ENCODE measurements at places on chromosomes 11 and 22. TPM values are rescaled to one million over a fixed set of nuclear protein-coding genes. Genes with fewer than 3 reads are reported as not detected.
A peak's percentile ranks its signal among the peaks of the same experiment; 100 is the strongest.

Gene CREB3L1
- 0.30 TPM for total RNA-seq

Gene CDCA5
- total RNA-seq: 80.6 TPM

DNA sequence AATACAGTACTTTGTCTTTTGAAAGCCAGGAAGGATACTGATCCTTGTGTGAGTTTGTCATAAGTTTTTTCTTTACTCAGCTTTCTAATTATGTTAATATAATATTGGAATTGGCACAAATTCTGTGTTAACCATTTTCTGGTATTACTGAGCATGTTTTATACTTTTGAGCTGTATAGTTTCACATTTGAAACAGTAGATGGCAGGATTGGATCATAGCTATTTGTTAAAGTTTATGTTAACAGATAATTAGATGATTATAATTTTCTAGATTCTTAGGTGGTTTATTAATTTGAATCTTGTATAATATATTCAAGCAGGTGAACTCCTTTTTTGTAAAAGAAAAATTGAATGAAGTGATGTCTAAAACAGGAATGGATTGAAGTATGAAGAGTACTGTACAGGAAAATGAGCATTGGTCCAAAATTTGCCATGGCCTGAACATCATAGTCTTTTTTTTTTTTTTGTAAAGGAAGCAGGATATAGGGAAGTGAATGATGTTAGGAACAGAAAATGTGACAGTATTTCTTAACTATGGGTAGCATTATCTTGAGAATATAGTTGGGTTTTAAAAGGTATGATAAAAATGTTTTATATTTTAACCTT lies 102.0 kb downstream of the CYP2R1 start:
- peak; percentile 22 for DNase-seq

Gene ZPR1
- total RNA-seq: 33.3 TPM

DNA sequence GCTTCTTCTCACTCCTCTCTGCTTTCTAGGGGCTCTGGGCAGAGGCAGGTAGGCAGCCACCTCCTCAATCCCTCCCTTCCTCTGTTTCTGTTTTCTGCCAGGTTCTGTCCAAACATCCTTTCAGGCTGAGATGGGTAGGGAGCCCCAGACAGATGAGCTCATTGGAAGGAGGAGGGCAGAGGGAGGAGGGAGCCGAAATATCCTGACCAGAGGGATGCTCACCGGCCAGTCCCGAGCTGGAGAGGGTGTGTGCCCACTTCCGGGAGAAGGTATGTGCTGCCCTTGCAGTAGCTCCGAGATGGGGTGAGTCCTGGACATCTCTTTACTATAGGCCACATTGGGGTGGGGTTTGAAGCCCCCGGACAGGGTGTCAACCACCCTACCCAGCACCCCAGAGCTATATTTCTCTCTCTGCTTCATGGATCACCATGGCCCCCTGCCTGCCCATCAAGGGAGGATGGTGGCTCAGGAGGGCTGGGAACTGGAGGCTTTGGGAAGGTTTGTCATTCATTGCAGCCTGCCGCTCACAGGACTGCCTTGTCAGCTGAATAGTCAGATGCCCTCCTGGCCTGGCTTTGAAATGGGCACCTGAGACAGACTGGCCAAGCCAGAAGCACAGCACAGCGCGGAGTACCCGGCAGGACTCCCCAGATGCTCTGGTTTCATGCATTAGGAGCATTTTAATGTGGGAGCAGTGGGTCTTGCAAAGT lies 4.7 kb upstream of the SCN4B start:
- no peak for DNase-seq

GRCh38 chr11:106998916-106999188 lies 19.4 kb downstream of the GUCY1A2 start:
- DNase-seq: no peak

DNA sequence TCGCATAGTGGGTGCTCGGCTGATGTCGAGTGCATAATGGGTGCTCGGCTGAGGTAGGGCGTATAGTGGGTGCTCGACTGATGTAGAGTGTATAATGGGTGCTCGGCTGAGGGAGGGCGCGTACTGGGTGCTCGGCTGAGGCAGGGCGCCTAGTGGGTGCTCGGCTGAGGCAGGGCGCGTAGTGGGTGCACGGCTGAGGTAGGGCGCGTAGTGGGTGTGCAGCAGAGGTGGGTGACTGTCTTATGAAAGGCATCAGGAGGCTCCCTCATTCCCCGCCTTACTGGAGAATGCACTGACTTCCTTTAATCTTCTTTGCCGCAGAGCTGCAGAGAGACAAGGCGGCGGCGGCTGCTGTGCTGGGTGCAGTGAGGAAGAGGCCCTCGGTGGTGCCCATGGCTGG lies 33.8 kb downstream of the ARHGAP8 start:
- no peak for DNase-seq

DNA sequence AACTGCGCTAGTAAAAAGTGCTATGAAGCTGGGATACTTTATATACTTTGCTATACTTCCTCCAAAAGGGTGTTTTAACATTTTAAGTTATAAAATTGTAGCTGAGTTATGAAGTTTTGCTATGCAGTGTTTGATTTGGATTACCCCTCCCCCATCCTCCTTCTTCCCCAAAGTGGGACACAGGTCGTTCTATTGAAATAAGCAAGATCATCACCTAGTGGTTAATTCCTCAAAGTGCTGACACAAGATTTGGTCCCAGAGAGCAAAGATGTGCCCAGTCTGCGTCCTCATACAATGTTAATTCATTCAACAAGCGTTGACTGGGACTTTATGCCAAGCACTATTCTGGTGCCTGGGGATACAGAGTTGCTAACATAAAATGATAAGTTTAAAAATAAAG lies 78.5 kb downstream of the SPON1 start:
- DNase-seq: no peak

DNA sequence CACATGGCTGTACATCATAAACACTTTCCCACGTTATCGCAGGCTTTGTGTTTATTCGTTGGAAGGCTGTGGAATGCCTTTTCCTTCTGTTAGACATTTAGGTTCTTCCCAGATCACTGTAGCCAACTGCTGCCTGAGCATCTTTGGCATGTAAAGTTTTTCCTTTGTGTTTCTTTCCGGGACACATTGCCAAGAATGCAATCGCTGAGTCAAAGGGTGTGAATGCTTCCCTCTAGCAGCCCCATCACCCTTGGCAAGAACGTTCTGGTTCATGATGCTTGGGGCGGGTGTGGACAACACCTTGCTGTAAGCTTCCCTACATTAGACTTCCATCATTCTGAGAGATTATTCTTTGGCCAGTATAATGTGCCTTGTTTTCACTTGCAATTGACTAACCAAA lies 136.2 kb downstream of the OSBP2 start:
- no peak for DNase-seq

DNA sequence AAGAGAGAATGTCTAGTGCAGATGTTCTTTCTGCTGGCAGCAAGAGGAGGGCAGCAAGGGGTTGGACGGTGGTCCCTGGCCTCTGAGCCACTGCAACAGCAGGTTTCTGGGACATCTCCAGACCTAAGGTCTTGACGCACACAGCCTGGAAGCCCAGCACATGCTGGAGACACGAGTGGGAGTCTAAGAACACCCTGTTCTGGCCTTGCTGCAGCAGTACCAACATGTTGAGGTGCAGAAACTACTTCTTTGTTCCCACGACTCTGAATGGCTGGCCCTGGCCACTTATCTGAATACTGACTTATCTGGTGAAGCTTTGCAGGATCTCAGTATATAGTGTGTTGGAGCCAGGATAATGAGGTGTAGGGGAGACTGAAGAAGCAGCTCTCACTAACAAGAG lies 6.8 kb downstream of the MICAL2 start:
- no peak for DNase-seq

Gene PGA5
- not detected for total RNA-seq

Gene LRFN4
- total RNA-seq: 15.6 TPM

DNA sequence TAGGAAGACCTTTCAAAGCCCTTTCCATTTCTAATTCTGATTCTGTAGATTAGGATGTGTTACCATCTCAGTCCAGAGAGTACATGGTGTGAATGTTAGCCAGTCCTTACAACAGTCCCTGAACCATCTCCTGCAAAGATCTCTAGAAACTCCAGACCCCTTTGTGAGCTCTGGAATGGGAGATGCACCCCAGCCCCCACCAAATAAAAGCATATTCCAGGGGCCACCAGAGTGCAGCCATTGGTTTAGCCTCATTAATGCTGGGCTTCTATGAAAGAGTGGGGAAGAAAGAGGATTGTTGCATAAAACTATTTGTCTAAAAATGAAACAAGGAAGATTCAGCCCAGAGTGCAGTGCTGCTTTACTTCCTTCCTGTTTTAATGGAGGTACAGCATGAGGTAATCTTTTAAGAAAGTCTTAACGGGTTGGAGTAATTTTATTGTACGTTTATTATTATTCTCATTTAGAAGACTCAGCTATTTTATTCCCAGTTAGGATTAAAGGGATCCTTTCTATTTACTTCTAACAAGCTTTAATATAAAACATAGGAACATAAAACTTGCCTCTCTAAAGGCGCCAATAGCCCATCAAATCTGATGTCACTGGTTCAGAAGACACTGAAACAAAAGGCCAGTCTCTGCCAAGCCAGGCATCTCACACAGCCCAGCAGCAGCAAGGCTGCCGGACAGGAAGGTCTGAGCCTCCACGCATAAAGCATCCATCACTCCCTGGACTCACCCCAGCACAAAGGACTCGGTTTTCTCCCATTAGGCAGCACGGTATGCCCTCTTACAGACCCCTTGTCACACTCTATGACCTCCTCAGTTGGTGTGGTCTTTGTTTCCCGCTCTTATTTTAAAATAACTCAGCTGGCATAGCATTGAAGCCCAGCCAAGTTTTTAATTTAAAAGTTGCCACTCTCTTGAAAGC lies 203.9 kb upstream of the BLID start:
- no peak for DNase-seq

GRCh38 chr11:77174559-77174958 lies 46.5 kb downstream of the MYO7A start:
- DNase-seq: peak; percentile 89
